ENCODE measurements at places on chromosomes 3 and 15.

DNA sequence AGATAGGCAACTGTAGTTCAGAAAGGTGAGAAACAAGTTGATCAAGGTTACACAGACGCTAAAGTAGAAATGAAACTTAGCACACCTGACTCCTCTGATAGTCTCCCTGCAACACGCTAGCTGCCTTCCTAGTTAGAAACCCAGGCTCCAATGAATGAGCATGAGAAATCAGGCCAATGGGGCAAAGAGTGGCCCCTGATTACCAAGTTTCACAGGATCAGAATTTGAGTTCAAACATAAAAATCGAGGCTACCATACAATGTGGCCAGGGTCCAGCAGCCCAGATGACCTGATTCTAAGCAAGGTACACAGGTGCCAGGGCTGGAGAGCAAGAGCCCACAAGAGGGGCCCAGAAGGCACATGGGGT lies 7.7 kb downstream of the PLD1 start:
- no peak for DNase-seq

- no peak for DNase-seq
These were observed 15.2 kb upstream of the EID1 start for GRCh38 chr15:48862705-48863104.

DNA sequence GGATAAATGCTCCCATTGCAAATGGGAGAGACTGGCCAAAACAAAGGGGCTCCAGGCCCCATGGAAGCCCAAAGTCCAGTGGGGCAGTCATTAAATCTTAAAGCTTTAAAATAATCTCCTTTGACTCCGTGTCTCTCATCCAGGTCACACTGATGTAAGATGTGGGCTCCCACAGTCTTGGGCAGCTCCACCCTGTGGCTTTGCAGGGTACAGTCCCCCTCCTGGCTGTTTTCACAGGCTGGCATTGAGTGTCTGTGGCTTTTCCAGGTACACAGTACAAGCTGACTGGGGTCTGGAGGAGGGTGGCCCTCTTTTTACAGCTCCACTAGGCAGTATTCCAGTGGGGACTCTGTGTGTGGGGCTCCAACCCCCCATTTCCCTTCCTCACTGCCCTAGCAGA lies 45.9 kb downstream of the NIPA2 start:
- no peak for DNase-seq

DNA sequence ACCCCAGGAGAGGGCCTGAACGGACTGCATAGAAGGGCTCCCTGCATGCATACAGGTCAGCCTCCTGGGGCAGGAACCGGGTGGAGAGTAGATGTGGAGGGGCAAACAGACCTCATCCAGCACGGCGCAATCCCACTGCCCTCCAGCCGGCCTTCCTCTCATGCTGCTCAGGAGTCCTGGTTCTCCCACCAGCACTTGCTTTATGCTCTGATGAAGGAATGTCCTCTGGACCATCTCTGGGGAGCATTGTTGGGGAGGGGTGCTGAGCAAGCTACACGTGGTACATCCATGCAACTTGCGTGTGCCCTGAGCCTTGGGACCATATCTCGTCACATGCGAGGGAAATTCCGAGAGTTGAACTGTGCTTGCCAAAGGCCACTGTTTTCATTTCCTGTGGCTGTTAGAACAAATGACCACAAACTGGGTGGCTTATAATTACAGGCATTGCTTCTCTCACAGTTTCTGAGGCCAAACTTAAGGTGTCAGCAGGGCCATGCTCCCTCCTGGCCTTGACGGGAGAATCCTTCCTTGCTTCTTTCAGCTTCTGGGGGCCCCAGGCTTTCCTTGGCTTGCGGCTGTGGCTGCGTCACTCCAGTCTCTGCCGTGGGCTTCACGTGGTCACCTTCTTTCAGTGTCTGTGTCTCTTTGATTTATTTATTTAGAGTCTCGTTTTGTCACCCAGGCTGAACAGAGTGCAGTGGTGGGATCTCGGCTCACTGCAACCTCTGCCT lies 12.2 kb downstream of the SELENOS start:
- DNase-seq, result no peak

DNA sequence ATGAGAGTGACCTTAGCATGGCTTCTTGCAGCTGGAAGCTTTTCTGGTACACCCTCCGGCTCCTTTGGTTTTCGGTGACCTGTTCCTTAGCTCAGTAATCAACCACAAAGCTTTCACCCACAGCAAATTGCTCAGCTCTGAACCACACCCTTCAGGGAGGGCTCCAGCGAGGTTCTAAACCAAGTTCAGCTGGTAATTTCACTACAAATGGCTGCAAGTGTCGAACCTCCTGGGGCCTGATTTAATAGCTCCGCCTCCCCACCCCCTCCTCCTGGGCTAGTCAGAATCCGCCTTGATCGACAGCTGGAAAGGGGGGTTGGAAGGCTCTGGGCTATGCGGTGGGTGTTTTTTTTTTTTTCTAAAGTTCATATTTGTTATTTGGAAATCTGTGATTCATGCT lies 150.9 kb upstream of the MCTP2 start:
- DNase-seq, result no peak

DNA sequence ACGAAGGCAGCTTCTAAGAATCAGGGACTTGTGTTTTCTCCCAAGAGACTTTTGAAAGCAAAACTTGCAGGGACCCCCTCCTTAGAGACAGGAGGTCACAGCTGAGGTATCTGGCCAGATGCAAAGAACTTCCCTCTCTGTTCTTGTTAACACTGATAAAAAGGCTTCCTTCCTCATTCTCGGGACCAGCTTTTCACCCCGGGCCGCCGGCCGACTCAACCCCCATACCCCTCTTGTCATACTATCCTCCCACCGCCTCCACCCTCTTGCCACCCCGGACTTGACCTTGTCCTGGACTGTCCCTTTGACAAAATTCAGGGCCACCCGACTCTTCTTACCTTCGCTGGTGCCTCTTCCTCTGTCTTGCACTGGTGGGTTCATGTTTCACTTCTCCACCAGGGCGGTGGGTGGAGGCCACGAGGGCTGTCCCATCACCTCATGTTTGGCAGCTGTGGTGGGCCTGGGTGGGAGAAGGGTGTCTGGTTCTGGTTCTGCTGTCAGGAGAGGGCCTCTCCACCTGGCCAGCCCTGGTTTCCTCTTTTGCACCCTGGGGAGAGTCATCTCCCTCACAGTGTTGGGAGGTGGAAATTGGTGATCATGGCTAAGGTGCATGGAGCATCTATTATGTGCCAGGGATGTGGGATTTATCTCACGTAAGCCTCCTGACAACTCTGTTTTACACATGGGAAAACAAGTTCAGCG lies 32.5 kb downstream of the BHLHE40 start:
- DNase-seq, result no peak

DNA sequence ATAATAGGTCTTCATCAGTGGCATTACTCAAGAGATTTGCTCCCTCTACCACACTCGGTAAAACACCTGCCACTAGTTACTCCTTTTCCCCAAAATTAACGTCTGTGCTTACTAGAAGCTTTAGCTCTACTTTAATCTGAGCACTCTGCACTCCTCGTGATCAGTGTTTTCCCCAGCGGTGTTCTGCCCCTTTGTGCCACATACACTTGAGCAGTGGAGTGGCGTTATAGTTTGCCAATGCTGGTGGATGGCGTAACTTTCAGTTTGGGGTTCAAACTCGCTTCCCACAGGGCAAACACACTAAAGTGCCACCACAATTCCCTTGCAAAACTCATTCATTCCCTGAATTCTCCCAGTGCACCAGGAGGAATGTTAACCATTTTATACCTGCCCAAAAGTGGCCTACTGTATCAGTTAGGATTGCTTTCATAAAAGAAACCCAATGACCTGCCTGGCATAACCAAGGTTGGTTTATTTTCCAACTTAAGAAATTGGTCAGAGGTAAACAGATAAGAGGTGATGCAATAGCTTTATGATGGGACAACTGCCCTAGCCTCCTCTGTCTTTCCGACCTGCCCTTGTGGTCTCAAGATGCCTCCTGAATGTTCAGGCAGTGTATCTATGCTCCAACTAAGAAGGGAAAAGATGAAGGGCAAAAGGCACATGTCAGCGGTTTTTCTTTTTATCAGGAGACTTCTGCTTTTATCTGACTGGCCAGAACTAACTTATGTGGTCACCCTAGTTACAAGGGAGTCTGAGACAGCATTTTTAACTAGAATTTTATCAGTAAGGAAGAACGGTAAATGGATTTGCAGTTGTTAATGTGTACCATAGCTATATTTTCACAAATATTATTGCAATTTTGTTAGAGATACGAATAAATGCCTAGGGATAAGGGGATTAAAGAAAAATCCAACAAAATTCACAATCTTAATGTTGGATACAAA lies 83.9 kb downstream of the FSIP1 start:
- DNase-seq, result no peak

DNA sequence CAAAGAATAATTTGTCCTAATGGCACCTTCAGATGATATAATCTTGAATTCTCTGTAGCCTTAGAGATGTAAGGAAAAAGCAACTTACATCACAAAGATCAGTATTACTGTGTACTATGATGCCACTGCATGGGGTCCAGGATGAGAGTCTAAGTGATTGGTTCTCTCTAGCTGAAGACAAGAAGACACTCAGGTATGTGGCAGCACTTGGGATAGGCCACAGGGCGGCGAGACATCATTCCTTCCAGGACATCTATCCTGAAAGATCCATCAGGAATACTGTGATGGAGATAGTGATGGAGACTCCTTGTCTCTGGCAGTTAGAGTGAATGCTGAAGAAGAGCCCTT lies 2.5 kb downstream of the CD200 start:
- DNase-seq, result no peak

GRCh38 chr3:183468424-183468823 lies 40.0 kb upstream of the MCF2L2 start:
- no peak for DNase-seq

- no peak for DNase-seq
These were observed 41.8 kb upstream of the GAP43 start for GRCh38 chr3:115581362-115582135.

DNA sequence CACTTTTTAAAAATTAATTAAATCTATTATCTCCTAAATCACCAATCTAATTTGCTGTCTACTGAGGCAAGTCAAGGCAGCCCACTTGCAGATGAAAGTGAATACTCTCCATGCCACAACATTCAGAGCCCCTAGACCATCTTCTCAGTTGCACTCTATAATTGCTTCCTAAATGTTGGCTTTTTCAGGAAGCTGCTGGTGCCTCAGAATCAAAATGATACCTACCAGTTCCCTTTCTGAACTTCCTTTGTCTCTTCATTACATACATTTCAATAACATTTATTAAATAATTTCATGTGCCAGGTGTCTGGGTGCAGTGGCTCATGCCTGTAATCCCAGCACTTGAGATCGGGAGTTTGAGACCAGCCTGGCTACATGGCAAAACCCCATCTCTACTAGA lies 124.1 kb downstream of the SERPINI1 start:
- DNase-seq, result no peak

DNA sequence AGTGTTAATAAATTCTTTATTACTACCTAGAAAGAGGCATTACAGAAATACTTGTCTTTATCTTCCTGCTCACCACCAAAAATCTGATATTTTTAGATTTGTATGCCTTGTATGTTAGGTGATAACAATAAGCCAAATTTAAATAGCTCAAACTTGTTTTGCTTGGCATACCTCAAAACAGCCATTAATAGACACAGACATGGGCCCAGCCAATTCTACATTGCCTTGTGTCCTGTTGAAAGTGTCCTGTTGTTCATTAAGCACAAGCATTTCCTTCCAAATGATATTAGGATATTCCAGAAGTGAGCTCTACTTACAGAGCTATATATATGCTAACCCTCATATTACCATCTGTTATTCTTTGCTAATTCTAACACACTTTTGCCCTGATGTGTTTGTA lies 438.6 kb upstream of the ZNF385D start:
- DNase-seq, result no peak

- DNase-seq, result no peak
These were observed 496.7 kb downstream of the SHQ1 start for GRCh38 chr3:72351536-72351935.

DNA sequence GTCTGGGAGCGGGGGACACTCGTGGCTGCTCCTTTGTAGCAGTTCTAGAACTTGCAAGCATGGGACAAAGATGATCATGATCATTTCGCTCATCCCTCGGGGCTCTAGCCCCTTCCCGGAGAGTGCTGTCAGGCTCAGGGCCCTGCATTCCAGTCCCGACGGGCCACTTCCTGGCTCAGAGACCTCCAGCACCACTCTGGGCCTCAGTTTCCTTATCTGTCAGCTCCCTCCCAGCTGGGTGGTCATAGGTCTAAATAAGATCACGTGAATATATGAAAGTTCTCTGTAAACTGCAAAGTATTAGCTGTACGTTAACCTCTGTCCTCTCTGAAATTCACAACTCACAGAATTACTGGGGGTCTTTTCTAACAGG lies 52.8 kb upstream of the SLC6A11 start:
- no peak for DNase-seq

GRCh38 chr3:86562090-86562489 lies 428.9 kb downstream of the VGLL3 start:
- DNase-seq, result no peak

DNA sequence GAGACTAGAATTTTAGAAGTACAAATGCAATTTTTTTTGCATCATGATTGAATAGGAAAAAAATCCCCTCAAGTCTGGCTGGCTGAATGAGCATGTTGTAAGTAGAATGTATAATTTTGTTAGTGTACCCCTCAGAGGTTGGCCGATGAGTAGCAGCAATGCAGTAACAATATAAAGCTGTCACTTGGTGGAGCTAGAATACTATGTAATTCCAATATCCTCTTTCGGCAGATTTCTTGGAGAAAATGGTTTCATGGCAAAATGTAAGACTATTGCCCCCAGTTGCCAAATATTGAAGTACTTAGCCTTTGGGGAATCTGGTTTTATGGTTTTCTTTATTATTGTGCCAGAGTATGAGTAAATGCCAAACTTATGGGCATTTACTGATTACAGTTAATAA lies 39.8 kb upstream of the SGO1 start:
- no peak for DNase-seq

DNA sequence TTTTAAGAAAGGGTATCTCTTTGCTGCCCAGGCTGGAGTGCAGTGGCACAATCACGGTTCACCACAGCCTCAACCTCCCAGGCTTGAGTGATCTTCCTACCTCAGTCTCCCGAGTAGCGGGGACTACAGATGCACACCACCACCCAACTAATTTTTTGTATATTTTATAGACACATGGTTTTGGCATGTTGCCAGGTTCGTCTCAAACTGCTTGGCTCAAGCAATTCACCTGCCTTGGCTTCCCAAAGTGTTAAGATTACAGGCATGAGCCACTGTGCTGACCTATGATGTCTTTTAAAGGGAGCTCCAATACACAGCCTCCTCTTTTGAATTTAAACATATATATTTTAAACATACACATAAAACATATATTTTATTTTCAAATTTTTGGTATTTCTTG lies 60.9 kb downstream of the SLC9C1 start:
- DNase-seq, result no peak

DNA sequence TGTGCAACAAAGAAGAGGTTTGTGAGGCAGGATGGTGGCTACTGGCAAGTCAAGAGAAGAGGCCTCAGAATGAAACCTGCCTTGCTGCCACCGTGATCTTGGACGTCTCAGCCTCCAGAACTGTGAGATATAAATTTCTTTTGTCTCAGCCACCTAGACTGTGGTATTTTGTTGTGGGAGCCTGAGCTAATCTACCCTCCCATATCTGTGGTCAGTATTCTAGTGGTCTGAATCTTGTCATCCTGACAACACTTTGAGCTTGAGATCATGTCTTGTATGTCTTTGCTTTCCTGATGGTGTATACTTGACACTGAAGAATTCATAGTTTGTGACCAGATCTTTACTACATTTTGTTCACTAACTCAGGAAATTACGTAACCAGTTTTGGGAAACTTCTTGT lies 240.6 kb upstream of the GOLIM4 start:
- DNase-seq, result no peak

- DNase-seq, result no peak
These were observed 7.8 kb upstream of the ICE2 start for GRCh38 chr15:60486742-60487141.

GRCh38 chr15:51680321-51680720 lies 982 bp upstream of the SCG3 start:
- DNase-seq, result no peak

GRCh38 chr15:45391746-45392583 lies 13.6 kb upstream of the GATM start:
- DNase-seq, result no peak
